Stimulated activated CD8-positive, alpha-beta memory T cell treated with anti-CD3 and anti-CD28 coated beads, Interleukin-4, amount 100 ng/mL, for 4 hours (primary cell): ENCODE measurements at places on chromosomes 5 and 9.

DNA sequence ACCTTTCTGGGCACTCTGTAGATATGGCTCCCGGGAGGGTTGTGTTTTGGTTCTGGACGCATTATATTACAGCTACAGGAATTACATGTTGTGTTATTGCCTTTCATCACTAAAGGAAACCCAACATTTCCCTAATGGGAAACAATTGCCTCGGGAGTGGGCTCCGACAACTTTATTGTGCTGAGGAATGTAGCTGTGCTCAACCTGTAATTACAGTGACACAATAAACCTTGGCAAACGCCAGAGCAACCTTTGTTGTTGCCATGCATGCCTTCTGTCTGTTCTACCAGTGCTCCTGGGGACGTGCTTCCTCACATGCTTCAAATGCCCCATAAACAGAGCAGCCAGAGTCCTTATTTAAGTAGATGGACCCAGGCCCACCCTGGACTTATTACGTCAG lies 182.4 kb downstream of the DIRAS2 start:
- DNase-seq, result no peak

- DNase-seq, result no peak
These were observed 58.8 kb downstream of the C5orf15 start for GRCh38 chr5:133909603-133910002.

DNA sequence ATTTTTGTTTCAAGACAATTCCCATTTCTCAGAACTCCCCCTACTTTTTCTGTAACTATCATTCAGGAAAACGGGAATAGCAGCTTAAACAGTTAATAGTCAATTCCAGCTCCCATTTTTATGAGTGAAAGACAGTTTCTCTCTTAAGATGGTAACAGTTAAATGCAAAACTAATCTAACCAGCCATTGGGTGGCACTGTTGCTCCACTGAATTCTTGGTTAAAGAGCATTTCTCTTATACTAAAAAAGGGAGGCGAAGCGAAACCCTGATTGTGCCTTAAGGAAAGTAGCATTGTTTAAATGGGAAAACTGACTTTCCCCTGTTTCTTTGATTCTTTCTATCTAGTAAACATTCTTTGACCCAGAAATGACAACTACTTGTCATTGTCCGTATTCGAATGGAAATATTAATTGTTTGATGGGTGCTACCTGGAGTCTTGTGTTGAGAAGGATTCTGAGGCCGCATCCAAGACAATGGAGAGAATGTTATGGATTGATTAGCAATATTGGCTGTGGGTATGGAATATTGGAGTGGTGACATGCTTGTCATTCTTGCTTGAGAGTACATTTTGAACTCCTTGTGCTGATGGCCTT lies 507.8 kb downstream of the MAT2B start:
- no peak for DNase-seq

GRCh38 chr5:96112123-96112670 lies 150.5 kb upstream of the ELL2 start:
- DNase-seq, result no peak

DNA sequence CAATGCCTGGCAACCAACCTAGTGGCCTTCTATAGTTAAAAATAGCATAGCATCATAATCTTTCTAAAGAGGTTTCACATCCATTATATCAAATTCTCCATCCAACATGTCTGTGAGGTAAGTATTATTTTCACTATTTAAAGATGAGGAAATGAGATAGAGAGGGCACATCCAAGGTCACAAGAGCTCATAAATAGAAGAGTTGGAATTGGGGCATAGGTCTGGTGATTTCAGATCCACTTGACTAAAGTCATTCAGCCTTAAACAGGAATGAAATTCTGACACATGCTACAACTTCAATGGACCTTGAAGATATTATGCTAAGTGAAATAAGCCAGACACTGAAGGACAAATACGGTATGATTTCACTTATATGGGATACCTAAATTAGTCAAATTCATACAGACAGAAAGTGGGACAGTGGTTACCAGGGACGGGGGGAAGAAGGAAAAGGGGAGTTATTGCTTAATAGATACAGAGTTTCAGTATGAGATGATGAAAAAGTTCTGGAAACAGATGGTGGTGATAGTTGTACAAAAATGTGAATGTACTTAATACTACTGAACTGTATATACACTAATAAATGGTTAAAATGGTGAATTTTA lies 259.6 kb upstream of the NR4A3 start:
- DNase-seq, result no peak

- no peak for DNase-seq
These were observed 109.7 kb upstream of the LHFPL2 start for GRCh38 chr5:78758169-78758839.

- DNase-seq, result no peak
These were observed 1.4 kb upstream of the CIZ1 start for GRCh38 chr9:128192601-128193371.

DNA sequence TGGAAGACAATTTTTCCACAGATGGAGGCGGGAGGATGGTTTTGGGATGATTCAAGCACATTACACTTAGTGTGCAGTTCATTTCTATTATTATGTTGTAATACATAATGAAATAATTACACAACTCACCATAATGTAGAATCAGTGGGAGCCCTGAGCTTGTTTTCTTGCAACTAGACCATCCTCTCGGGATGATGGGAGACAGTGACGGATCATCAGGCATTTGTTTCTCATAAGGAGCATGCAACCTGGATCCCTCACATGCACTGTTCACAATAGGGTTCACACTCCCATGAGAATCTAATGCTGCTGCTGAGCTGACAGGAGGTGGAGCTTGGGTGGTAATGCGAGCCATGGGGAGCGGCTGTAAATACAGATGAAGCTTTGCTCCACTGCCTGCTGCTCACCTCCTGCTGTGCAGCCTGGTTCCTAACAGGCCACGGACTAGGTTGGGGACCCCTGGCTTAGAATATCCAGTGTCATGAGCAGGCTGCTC lies 1.6 kb downstream of the STKLD1 start:
- no peak for DNase-seq

GRCh38 chr5:139961435-139962157 lies 81.5 kb downstream of the NRG2 start:
- no peak for DNase-seq

DNA sequence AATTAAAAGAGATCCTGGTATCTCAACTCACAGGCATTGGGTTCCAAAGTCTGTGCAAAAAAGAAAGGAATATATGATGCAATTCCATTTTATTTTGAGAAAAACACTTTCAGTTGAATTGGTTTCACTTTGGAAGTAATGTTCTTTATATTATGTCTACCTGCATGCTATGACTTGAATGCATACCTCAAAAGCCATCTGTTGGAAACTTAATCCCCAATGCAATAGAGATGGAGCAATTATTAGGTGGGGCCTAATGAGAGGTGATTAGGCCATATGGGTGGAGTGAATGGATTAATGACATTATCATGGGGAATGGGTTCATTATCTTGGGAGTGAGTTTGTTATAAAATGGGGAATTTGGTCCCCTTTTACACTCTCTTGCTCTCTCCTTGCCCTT lies 293.3 kb downstream of the CSNK1G3 start:
- no peak for DNase-seq

DNA sequence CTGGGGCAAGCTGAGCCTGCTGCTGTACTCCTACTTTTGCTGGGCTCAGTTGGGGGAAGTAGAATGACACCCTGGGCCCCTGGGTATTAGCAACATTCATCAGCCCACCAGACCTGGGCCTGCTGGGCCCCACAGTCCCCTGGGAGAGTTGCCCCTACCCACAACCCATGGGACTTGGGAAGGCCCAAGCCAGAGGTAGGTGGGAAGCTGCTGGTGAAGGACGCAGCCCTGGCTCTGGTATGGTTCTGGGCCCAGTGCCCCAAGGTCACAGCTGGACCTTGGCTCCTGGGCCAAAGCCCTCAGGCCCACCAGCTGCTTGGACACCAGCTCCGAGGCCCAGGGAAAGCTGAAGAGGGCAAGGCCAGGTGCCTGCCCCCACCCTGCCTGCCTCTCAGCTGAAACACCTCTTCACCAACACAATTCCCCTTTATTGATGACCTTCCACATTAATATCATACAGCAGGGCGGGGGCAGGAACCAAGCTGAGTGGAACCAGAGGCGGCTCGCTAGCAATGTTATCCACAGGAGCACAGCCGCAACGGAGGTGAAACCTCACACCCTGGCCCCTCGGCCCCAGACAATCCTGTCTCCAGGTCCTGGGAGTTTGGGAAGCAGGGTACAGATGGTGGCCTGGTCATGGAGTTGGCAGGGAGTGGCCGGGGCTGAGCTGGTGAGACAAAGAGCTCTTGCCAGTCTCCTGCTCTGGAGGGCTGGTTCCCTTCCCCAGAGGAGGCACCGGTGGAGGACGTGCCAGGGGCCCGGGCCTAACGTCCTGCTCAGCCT lies 13.7 kb downstream of the DOLPP1 start:
- no peak for DNase-seq

GRCh38 chr5:159263569-159263905 lies 447 bp downstream of the UBLCP1 start:
- DNase-seq, result no peak

DNA sequence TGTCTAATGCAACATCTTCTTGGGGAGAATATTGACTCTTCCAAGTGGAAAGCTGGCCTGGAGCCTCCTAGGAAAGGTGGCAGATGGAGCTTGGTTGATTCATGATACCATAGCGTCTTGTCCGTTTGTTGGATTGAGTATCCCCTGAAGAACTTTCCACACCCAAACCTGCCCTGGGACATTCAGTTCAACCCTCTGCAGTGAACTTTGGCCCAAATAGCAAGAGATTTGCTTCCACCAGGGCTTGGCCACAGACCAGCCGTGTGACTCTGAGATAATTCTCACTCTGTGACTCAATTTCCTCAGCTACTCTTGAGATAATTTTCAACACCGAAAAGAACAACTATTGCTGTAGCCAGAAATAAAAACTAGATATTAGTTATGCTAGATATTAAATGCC lies 108.0 kb upstream of the RAD23B start:
- DNase-seq, result no peak

DNA sequence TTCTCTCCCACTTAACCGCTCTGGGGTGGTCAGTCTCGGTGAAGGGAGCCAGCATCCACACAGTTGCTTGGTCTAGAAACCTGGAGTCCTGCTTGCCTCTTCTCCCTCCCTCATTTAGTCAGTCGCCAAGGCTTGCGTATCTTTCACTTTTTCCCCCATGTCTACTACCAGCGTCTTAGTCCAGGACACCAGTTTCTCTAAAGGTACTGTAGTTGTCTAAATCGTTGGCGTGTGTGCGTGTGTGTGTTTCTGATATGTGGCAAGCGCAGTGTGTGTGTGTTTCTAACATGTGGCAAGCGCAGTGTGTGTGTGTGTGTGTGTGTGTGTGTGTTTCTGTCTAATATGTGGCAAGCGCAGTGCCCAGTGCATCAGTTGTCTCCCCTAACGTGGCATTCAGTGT lies 641 bp downstream of the ATP6V1G1 start:
- DNase-seq, result no peak

- no peak for DNase-seq
These were observed 41.3 kb upstream of the GRHPR start for GRCh38 chr9:37381094-37381741.

GRCh38 chr9:19409401-19410194 lies 789 bp downstream of the ACER2 start:
- no peak for DNase-seq

- no peak for DNase-seq
These were observed 106.5 kb upstream of the OTULINL start for GRCh38 chr5:14475045-14475444.

GRCh38 chr9:107597743-107598217 lies 108.2 kb upstream of the KLF4 start:
- no peak for DNase-seq
